Spleen (tissue), 13 donors: ENCODE measurements at places on chromosomes 11 and 22. TPM values are rescaled to one million over a fixed set of nuclear protein-coding genes. Genes with fewer than 3 reads are reported as not detected.

GRCh38 chr11:46664612-46665011, 35.8 kb downstream of the ARHGAP1 start:
- no peak for DNase-seq
- peaks cover 4% of the 10 kb centered on the region for H3K4me1 ChIP-seq
- H3K27me3 ChIP-seq = no peaks in the 10 kb centered on the region
- peaks cover 100% of the 10 kb centered on the region for H3K36me3 ChIP-seq
- H3K4me3 ChIP-seq = no peak overlapping the region
- peak overlapping the region; percentile 4 for H3K27ac ChIP-seq

DNA sequence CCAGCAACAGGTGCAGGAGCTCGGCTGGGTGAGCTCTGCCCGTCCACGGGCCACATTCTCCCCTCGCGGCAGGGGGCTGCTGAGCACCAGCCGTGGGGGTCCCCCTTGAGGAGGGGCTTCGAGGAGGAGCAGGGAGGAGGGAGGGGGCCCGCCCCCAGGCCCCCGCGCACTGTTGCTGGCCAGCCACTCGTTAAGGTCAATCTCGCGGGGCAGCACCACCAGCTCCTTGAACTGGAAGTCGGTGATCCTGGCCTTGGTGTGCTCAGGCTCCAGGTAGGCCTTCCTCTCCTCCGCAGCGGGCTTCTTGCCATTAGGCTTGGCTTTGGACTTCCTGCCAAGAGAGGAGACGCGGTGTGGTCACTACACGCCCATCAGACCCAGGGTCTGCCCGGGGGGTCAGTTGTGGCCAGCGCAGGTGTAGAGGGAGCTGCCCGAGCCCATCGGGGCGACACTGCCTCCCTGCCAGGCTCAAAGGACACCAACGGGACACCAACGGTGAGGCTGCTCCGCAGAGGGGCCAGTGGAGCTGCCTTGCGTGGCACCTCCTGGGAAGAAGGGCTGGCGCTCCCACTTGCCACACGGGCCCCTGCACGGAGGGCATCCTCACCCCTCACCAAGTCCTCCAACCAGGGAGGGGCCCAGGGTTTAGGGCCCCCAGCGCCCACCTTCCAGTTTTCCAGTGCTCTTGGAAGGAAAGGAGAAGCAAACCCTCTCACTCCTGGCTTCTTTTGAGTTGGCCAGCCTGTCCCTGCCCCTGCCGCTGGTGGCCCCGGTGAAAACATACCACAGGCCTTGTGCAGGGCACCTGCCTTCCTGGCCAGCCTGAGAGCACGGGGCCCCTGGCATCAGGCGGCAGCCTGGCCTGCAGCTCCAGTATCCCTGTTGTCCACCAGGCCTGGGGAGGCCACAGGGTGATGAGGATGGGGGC, 5.8 kb downstream of the MOB2 start:
- peak; percentile 67 for DNase-seq
- peak overlapping the region; percentile 27 for H3K27ac ChIP-seq
- H3K4me3 ChIP-seq = no peak overlapping the region
- no peaks in the 10 kb centered on the region for H3K27me3 ChIP-seq

GAL gene
- not detected for polyA plus RNA-seq

SEC14L6 gene
- 0.04 TPM for polyA plus RNA-seq
